ENCODE measurements at places on chromosomes 11 and 22.

GRCh38 chr11:101721270-101721669, 137.5 kb upstream of the TRPC6 start:
- no peak for DNase-seq

- DNase-seq: peak; percentile 53
Measured at GRCh38 chr11:60718524-60719316, 5.8 kb upstream of the MS4A18 start.

- no peak for DNase-seq
Measured at GRCh38 chr11:68651208-68651984, 32.9 kb upstream of the GAL start.

DNA sequence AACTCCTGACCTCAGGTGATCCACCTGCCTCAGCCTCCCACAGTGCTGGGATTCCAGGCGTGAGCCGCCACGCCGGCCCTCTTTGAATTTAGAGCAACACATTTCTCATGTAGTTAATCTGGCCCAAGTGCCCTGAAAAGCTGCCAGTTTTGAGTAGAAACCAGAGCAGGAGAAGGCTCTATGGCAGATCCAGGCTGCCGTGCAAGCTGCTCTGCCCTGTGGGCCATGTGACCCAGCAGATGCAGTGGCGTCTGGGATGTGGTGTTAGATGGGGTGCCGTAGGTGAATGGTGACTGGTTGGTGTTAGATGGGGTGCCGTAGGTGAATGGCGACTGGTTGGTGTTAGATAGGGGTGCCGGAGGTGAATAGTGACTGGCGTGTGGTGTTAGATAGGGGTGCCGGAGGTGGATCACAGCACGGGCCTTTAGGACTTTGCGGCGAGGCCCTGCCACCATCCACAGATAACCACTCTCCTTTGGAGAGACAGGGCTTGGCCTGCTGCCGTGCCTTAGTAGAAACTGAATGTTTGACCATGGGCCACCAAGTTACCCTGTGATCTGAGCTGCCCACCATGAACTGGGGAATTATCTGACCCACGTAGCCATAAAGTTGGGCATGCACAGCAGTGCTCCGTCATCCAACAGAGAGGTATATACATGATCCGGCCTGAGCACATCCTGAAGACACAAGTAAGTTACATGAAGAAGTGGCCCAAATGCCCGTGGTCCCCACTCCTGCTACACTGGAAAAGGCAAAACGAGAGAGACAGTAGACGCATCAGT, 32.7 kb downstream of the ASCL2 start:
- no peak for DNase-seq

- no peak for DNase-seq
Measured at GRCh38 chr11:104361975-104362374, 198.0 kb upstream of the PDGFD start.

DNA sequence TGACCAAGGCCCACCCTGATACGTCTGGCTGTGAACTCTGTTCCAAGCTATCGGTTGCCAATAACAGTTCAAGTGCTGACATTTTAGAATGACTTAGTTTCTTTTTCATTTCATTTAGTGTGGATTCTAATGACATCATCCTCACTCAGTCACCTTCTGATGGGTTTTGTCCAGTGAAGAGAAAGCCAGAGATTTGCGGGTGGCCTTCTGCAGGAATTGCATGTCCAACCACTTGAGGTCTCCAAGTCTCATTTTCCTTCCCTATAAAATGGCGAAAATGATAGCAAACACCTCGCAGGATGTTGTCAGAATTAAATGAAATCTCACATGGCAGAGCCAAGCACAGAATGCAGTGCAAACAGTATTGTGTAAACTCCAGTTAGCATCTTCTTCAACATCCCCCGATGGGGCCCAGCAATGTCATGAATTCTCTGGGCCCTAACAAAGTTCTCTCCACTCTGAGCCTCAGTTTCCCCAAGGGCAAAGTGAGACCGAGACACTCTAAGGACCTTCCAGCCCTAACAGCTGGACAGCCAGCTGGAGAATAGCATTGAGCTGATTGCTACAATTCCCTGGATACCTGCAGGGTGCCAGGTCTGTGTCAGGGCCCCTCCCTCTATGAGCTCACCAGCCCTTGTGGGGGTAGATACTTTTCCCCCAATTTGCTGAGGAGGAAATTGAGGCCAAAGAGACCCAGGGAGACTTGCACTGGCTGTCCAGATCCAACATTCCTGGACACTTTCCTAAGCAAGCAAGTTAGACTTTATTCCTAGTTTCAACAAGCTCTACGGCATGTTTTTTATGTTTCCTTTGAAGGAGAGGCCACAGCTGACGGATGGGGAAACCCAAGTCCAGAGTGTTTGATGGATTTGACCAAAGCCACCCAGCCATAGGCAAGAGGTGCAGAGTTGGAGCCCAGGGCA, 286.7 kb downstream of the MN1 start:
- no peak for DNase-seq

DNA sequence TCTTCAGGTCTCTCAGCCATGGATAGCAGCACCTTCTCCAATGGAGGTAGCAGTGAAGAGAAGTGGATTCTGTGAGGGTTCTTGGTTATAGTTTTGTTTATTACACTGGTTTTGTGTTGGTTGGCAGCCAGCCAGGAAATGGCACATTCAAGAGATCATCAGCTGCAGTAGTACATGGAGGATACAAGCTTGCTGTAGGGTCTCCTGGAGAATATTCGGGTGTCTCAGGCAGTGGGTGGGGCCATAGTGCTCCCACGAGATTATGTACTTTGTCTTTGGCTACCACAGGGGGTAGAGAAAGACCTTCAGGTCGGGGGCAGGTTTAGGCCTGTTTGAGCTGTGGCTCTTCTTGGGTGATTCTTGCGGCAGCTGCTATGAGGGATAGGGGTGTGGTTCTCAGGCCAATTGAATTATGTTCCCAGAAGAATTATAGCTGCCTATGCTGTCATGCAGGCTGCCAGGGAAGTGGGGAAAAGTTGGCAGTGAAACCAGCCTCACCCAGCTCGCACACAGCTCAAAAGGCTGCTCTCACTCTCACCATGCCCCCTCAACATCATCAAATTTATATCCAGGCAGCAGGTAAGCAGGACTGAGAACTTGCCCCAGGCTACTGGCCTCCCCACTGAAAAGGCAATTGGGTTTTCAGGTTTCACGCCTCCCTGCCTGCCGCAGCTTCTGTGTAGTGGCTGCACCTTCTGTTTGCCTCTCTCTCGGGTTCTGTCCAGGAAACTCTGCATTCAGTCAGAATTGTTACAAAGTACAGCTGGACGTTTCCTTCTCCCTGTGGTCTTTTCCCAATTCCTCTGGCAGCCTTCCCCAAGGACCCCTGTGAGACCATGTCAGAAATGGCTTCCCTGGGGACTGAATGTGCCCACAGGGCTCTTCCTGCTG, 435.5 kb downstream of the LUZP2 start:
- no peak for DNase-seq

GRCh38 chr11:2806351-2807024, 79.1 kb downstream of the CDKN1C start:
- DNase-seq: no peak

DNA sequence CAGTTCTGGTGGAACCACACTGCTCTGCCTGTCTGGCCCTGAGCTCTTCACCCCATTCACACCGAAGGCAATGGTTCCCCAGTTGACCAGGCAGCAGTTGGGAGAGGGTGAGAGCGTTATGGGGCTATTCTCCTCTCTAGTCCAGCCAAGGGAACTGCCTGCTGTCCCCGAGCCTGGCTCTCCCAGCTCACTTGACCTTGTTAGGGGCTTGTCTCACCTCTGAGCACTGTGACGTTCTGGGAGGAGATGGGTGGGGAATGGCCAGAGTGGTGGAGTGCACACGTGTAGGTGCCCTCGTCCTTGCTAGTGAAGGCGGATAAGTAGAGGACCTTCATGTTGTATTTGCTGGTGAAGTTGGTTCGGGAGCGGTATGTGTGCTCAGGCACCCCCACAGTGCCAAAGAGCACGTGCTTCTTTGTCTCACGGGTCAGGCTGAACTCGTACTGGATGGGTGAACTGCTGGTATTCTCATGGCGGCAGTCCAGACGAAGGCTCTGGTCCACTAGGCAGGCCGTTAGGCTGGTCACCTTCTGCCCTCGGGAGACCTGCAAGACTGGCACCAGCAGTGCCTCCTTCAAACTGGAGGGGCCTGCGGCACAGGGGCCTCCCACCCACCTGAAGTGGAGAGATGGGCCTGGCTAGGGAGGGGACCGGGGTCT, 3.0 kb downstream of the THY1 start:
- no peak for DNase-seq

- DNase-seq: no peak
Measured at GRCh38 chr11:113339929-113340589, 25.7 kb downstream of the TTC12 start.

GRCh38 chr11:102287964-102288724, 29.1 kb upstream of the BIRC3 start:
- DNase-seq: peak; percentile 80

DNA sequence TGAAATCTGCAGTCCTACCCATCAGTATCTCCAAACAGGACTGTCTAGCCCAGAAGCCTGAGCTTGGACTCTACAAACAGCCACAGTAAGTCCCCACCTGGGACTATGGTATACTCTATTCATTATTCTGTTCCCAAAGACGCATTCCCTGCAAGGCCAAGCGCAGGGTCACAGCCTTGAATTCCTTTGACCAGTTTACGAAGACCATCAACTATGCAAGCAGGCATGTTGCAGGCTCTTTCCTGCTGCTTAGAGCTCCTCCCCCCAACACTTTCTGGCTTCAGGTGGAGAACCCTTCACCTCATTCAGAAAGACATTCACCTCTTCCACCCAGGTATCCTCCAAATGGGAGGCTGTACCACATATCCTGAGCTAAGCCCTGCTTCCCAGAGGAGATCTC, 62.5 kb downstream of the TIMP3 start:
- no peak for DNase-seq

GRCh38 chr11:27681664-27682063, 18.6 kb downstream of the BDNF start:
- DNase-seq: no peak

- no peak for DNase-seq
Measured at GRCh38 chr11:79119491-79120284, 321.1 kb downstream of the TENM4 start.

- DNase-seq: no peak
Measured at GRCh38 chr11:72696866-72697700, 22.9 kb upstream of the PDE2A start.

DNA sequence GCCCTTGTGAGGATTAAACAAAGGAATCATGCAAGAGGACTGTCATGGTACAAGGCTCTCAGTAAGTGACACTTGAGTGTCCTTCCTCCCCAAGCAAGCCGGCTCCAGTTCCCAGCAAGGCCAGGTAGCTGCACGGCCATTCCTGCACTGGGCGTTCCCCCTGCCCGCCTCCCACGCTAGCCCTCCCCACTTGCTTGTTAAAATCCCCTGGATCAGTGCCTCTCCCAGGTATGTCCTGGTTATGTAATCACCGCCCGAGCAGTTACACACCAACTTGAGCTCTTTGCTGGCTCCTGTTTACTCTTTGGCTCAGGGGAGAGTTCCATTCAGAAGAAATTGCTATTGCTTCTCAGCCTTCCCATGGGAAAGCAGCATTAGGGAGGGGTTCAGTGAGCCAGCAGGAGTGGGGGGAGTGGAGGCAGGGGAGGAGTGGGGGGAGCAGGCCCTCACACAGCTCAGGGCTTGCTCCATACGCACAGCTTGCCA, 19.4 kb upstream of the MYEOV start:
- no peak for DNase-seq

GRCh38 chr11:69551963-69552362, 70.5 kb downstream of the LINC01488 start:
- DNase-seq: no peak

DNA sequence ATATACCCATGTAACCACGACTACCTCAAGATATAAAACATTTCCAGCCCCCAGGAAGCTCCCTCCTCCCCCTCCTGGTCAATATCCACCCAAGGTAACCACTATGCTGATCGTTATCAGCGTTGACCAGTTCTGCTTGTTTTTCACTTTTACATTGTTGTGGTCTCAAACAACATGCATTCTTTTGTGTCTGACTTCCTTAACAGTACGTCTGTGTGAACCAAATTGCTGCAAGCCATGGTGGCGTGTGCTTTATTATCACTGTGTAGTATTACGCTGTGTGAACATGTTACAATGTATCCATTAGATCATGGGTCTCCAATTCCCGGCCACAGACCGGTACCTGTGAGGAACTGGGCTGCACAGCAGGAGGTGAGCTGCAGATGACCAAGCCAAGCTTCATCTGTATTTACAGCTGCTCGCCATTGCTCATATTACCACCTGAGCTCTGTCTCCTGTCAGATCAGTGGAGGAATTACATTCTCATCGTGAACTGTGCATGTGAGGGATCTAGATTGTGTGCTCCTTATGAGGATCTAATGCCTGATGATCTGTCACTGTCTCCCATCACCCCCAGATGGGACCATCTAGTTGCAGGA, 15.5 kb upstream of the GRK3 start:
- no peak for DNase-seq

- peak; percentile 58 for DNase-seq
Measured at GRCh38 chr11:57567515-57568329, at the start of gene UBE2L6. Gene UBE2L6 (minus strand): TSS chr11:57567672. CDS start chr11:57567611, 61 bp downstream.

- no peak for DNase-seq
Measured at GRCh38 chr22:35124691-35125219, 58.8 kb downstream of the ISX start.

GRCh38 chr11:67311051-67311555, 7.8 kb downstream of the SSH3 start:
- DNase-seq: no peak

DNA sequence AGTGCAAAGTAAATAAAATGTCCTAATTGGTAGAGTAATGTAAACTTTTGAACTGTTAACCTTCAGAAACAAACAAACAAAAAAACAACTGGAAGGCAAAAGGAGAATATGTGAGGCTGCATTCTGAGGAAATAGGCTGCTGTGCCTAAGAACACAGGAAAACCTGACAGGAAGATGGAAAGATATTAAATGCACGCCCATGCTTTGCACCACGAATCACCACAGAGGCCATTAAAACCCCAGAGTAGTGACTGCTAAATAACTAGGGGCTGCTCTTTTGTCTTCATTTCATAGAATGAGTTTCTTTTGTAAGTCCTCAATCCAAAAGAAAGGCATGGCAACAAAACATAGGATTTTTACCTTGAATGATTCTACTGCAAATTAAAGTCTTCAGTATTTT, 436.0 kb downstream of the RAB38 start:
- DNase-seq: no peak

- no peak for DNase-seq
Measured at GRCh38 chr22:42747701-42748513, 27.2 kb upstream of the A4GALT start.

DNA sequence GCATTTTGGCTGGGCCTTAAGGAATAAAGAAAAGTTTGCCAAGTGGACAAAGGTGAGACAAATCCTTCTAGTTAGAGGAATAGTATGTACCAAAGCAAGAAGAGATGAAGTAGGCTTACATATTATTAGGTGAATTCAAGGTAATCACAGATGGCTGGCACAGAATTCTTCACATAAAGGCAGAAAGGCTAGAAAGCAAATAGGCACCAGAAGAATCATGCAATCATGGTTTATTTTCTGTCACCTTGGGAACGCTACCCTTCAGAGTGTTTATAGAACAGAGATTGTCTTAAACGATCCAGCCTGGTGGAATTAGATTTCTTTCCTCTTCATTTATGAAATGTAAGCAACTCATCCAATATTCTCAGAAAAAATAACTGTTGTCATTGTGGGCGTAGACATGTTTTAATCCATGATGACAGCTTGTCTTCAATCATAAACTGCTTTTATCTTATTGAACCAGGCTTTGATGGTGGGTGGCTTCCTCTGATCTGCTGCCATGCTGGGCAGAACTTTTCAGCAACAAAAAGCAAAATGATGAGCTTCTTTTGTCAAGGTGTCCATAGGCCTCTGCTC, 49.0 kb upstream of the CSNK2A3 start:
- DNase-seq: no peak

- DNase-seq: no peak
Measured at GRCh38 chr11:109085708-109086373, 336.1 kb upstream of the C11orf87 start.
